ENCODE measurements at places on chromosomes 13 and 19.

- no peak for DNase-seq
Measured at GRCh38 chr13:38868870-38869269, 121.8 kb downstream of the STOML3 start.

- DNase-seq = no peak
Measured at GRCh38 chr19:47896019-47896418, 9.9 kb upstream of the SULT2A1 start.

DNA sequence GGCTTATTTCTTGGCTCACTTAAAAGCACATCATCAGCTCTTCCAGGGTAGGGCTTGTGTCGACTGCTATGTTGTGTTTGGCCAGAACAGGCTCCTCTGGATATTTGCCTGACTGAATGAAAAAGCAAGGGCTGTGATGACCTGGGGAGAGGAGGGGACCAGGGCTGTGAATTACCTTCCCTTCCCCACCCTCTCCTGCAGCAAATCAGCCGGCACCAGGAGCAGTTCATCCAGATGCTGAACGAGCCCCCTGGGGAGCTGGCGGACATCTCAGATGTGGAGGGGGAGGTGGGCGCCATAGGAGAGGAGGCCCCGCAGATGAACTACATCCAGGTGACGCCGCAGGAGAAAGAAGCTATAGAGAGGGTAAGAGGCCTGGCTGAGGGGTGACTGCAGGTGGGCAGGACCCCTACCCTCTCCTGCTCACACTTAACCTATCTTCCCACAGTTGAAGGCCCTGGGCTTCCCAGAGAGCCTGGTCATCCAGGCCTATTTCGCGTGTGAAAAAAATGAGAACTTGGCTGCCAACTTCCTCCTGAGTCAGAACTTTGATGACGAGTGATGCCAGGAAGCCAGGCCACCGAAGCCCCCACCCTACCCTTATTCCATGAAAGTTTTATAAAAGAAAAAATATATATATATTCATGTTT, 4.4 kb downstream of the GADD45GIP1 start:
- peak; percentile 92 for DNase-seq

DNA sequence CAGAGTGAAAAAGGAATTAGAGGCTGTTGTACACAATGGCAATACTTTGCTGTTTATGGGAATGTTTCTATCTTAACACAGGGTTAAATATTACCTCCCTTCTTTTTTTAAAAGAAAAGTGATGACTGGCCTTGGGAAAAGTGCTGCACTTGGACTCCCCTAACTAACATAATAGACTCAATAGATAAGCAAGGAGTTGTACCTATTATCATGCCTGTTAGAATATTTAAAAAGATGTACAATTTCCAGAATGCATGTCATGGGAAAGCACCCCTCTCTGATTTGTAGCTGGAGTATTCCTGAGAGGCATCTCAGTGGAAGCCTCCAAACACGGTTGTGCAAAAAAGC, 79.3 kb upstream of the GPC6 start:
- DNase-seq = no peak

DNA sequence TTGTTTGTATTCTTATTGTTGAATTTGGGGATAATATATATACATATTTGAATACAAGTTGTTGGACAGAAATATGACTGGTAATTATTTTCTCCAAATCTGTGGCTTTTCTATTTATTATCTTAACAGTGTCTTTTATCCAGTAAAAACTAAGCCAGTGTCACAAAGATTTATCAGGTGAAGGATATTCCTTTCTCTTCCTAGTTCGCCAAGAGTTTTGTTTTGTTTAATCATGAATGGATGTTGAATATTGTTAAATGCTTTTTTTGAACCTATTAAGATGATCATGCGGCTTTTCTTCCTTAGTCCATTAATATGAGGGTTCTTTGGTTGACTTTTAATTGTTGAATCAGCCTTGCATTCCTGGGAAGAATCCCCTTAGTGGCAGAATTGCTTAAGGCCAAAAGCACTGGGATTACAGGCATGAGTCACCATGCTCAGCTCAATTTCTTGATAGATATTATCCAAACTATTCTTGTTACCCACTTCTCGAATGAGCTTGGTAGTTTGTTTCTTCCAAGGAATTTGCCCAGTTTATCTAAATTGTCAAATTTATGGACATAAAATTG, 53.3 kb downstream of the TEX26 start:
- DNase-seq = peak; percentile 74

- no peak for DNase-seq
Measured at GRCh38 chr13:44796597-44797490, 192.4 kb downstream of the NUFIP1 start.
